ENCODE measurements at places on chromosomes 16 and 17.

DNA sequence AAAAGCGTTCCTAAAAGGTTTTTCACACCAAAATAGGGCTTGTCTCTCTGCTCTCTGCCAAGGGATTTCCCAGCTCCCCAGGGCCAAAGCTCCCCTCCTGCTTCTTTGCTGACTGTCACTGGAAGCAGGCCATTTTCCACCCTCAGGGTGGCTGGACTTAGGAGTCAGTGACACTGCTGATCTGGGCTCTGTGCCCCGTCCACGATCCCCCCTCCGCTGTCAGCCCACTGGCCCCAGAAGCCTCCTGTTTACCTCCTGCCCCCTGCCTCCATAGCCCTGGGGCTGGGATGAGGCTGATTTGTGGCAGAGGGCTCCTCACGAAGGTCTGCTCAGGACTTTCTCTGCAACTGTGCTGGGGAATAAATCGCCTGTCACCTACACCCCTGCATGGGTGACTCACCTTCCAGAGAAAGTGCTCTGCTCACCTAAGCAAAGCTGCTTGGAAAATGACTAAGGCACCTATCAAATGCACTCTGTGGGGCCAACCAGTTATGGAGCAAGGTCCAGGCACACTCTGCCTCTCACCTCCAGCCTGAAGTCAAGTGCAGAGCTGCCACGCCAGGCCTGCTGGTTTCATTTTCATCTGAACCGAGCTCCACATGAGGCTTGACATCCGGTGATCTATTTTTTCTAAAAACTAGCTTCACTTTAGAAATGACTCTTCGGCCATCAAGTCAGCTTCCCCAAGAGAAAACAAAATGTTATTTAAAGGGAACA is 4.9 kb downstream of the MAP3K14 start:
- no peak for DNase-seq

- no peak for DNase-seq
Observed at GRCh38 chr17:39663688-39664580, 1.2 kb upstream of the TCAP start.

DNA sequence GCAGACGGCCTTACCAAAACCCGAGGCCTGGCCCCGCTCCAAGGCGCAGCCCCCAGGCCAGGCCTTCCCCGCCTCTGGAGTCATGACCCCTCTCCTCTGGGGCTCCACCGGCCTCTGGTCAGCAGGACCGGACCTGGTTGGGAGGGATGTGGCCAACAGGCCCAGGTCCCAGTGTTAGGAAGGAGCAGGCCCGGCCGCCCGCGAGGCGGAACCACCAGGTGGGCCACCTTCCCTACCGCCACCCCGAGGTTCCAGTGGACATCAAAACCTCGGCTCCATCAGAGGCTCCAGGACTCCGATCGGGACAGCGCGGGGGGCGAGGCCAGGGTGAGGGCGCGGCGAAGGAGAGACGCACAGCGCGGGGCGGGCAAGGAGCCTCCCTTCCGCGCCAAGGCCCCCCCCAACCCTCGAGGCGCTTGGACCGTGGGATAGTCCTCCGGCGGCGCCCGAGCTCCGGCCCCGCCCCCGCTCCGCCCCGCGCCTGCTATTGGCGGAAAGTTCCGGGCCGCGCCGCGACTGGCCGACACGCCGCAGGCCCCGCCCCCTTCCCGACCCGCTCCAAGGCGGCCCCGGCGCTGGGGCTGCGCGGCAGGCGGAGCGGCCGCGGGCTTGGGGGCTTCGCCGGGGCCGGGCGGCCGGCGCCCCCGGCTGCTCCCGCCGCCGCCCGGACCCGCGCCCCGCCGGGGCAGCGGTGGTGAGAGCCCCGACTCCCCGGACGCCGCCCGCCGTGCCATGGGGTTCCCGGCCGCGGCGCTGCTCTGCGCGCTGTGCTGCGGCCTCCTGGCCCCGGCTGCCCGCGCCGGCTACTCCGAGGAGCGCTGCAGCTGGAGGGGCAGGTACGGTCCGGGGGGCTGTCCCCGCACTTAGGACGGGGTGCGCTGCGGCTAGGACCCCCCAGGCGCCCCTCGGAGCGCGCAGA is at the start of gene METRN:
METRN (plus strand) TSS at position 561 of the 919 bp plus-strand sequence; CDS start at position 733, 172 bp downstream.
- DNase-seq = peak; percentile 82

DNA sequence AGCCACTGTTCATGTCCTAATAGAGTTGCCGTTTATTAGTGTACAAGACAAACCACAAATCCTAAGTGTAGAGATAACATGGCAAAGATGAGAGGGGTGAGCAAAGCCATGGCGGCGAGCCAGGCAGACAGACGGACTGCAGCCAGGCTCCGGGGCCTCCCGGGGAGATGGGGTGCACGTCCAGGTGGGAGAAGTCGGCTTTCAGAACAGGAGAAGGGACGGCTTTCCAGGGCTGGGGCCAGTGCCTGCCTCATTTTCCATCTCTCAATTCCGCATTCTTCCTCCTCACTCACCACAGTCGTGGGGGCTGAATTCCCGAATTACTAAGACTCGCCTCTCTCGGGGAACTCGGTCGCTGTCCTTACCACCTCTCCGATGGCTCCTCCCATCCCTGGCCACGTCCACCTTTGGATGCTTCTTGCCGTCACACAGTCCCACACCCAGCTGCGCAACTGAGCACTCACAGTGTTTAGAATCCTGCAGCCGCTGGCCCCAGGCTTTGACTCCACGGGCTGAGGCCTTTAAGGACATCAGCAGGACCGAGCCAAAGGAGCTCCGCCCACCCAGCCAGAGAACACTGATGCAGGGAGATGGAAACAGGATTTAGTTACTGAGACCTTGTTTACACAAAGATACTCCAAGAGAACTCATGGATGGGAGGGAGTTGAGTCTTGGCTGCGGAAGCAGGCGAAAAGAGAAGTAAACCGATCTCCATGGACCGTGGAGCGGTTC is 59.7 kb downstream of the RNF112 start:
- DNase-seq = peak; percentile 40

- DNase-seq = no peak
Observed at GRCh38 chr17:38363016-38363415, 11.4 kb downstream of the SOCS7 start.

GRCh38 chr16:15857724-15858560 is 1.1 kb upstream of the MYH11 start:
- DNase-seq = peak; percentile 62

- DNase-seq = peak; percentile 53
Observed at GRCh38 chr17:68868708-68869107, 86.5 kb downstream of the ABCA8 start.

DNA sequence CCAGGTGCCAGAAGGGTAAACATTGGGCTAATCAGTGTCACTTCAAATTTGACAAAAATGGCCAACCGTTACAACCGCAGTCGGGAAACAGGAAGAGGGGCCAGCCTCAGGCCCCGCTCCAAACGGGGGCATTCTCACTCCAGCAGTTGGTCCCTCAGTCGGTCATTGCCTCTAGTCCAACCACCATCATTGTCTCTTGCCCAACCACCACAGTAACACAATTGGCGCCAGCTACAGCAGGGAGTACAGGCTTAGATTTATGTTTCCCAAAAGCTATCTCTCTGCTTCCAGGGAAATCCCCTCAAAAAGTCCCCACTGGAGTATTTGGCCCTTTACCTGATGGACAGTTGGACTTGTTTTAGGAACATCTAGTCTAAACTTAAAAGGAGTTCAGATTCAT is 20.3 kb downstream of the ALOX15B start:
- no peak for DNase-seq

DNA sequence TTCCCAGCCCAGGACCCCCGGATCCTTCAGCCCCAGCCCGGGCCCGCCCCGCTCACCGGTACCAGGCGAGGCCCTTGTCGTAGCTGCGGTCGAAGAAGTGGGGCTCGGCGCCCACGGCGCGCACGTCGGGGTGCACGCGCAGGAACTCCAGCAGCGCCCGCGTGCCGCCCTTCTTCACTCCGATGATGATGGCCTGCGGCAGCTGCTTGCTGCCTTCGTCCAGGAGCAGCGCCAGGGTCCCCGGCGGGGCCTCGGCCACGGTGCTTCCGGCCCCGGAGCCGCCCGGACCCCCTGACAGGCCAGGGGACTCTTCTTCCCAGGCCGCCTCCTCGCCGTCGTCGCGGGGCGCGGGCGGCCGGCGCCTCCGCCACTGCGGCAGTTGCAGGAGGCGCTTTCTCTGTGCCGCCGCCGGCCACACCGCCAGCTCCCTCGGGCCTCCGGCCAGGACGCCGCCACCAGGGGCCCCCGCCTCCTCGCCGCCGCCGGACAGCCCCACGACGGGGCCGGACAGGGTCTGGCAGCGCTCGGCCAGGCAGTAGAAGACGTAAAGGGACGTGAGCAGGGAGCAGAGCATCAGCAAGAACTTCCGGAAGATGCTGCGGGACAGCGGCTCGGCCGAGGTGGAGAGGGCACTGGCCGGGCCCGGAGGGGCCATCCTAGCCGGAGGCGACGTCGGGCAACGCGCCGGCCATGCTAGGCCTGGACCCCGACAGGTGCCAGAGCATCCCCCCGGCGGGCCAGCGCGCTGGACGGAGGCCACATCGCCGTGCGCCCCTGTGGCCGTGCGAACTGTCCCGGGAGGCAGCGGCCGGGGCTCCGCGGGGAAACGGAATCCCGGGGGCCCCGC is 1.0 kb downstream of the HS3ST3A1 start:
- no peak for DNase-seq

DNA sequence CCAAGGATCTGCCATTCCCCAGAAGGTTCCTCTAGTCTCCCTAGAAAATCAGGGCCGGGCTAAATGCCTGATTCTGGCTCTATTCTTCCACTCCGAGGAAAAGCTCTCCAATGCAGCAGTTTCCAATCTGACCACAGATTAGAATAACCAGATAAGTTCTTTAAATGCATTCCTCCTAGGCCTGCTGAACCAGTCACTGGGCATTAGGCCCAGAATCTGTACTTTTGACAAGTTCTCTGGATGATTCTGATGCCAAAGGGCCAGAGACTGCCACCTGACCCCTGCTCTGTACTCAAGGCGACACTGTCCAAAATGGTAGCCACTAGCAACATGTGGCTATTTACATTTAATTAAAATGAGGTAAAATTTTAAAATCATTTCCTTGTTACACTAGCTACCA is 22.3 kb downstream of the MAP3K14 start:
- peak; percentile 87 for DNase-seq

DNA sequence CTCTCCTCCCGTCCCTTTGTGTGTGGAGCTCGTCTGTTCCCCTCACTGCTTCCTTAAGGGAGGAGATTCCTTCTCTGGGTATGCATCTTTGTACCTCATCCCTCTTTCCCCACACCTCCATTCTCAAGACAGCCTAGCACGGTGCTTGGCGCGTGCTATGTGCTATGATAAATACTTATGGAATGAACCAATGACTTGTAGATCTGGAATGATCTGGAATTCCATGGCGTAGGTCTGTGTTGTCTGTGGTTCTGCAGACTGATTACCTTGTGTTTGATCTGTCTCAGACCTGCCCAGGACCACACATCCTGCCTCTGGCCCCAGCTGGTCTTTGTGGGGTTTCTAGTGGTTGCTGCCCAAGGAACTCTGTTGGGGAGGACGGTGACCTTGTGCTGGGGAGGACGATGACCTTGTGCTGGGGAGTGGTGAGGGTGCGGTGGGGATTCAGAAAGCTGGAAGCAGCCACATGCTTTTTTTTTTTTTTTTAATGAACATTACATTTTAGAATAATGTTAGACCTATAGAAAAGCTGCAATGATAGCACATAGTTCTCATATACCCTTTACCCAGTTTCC is 33.5 kb upstream of the ETV4 start:
- DNase-seq = peak; percentile 95
